Muscle of arm (tissue), 14 donors: ENCODE measurements at places on chromosomes 3 and 15. TPM values are rescaled to one million over a fixed set of nuclear protein-coding genes. Genes with fewer than 3 reads are reported as not detected.

DNA sequence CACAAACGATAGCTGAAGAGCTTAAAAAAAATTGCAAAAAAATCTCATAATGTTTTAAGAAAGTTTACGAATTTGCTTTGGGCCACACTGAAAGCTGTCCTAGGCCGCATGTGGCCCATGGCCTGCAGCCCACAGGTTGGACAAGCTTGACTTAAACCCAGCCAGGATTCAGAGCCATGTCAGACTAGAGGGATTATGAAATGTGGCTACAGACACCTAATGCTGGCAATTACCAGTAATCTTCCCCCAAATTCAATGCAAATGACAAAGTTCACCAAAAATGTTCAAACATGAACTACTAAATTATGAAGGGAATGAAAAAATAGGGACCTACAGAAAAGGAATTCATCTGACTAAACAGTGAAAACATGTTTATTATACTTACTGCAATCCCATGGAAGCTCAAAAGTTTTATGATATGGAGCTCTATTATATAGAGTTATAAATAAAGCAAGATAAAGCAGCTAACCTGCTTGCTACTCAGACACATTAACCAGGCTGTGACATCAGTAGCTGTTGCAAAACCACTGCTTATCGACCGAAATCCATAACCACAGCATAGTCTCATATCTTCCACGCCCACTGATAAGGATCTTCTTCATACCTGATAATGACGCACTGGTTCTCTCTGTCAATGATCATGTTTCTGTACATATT, 49.2 kb downstream of the LDHAL6B start:
- DNase-seq: no peak

DNA sequence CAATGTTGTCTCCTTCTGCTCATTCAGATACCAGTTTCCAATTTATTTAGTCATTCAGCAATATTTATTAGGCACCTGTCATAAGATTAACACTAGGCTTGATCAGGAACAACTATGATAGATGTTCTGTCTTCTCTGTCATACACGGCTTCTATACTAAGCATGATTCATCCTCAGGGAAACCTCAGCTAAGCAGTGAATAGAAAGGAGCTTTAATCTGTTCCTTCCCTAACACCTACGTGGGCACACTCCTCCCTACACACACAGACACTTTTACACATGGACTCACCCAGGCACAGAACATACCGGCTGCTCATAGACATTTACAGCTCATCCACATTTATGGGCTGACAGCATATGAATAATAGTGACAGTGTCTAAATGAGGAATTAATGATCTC, 136.9 kb downstream of the LEKR1 start:
- DNase-seq: no peak

GOLGA8G gene
- polyA plus RNA-seq: not detected

IL17RC gene
- 16.9 TPM for polyA plus RNA-seq

SMCO1 gene
- 2.2 TPM for polyA plus RNA-seq
